ENCODE measurements at places on chromosomes 2 and 18. TPM values are rescaled to one million over a fixed set of nuclear protein-coding genes. Genes with fewer than 3 reads are reported as not detected.

Gene KLHL30
- 0.72 TPM for total RNA-seq

Gene CD8B2
- not detected for total RNA-seq

Gene PPP1R1C
- total RNA-seq = 0.35 TPM

DNA sequence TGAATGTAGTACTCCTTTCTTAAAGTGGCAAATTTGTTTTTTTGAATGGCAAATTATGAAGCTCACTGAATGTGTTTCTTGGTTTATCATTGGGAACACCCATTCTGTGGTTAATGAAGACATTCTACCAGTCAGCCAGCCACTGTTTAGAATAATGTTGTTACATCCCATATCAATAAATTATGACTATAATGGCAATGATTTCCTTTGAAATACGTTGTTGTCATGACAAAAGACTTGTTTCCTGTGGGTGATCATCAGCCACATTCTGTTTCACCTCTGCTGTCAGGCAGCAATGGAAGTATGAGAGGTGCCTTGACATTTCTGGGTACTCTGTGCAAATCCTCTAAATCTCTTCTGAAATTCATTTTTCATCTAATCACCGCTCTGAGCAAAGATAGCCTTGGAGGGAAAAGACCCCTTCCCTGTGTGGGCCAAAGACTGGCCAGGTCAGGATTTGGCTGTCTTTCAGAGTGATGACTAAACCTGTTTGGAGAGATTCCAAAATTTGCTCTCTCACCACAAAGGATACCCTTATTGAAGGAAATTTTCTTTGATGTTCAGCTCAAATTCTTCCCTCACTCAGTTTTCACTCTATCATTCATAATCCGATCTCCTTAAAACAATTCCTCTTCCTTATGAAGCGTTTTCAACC, 869.2 kb downstream of the BCL11A start:
- peak; percentile 1 for DNase-seq

DNA sequence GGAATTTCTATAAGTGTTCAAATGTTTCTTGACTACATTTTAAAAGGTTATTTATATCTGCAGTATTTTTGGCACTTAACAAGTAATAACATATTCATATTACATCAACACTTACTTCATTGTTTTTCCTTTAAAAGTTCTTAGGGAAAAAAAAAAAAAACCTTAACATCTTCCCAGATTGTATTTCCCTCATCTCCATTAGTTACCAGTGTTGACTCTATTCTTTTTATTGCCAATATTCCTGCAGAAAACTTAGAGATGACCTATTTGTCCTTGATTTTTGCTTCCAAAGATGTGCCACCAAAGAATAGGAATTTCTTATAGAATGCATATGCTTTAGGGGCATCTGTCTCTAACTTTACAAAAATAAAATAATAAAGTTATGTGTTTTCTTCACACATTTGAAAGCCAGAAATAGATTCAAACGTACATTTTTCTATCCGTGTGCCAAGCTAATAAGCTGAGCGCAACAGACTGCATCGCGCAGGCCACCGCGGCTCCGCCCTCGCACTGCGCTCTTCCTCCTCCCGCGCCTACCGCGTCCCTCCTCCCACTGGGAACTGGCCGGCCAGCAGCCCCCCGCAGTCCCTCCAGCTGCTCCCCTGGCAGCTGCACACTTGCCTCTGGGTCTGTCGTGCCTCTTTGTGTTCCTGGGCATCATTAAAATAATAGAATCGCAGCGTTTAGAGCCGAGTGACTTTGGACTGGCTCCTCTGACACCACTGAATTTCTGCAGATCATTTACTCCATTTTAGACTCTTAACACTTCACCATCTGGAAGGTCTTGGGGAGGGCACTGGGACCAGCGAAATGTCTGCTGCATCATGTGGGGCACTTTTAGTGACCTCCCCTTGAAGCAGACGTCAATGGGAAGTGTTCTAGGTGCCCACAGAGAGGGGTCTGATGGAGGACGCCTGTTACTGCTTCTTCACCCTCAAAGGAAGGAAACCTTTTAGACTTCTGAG, 21.2 kb upstream of the NAB1 start:
- no peak for DNase-seq

DNA sequence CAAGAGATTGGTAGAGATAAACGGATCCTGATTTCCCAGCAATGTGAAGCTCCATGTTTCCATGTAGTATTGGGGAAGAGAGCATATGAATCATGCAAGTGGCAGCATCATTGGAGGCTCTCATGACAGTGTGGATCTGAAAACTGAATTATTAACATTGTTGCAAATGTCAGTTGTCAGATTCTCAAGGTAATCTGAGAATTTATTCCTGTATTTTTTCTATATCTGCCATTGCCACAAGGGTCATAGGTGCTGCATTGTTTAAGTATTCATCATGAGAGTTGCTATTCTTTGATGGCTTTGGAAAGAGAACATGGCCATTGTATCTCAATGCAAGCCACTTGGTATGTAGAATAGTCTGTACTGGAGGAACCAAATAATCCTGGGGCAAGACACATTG, 1217.0 kb upstream of the ZEB2 start:
- no peak for DNase-seq

DNA sequence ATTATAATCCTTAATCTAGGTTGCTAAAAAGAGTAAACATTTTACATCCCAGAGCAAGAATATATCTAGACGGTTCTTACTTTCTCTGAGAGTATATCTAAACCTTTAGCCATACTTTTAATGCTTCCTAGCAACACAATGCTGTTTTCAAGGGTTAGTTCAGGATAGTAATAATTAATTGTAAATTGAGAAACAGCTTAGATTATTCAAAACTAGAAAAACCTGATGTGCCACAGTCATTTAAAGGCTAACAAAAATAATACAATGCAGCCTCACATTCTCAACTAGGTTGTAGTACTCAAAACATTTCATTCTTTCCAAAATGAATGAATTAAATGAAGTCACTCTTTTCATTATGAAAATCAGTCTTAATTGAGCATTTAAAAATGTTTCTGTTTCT, 103.2 kb upstream of the OTX1 start:
- no peak for DNase-seq

- no peak for DNase-seq
Measured at GRCh38 chr18:50706199-50706598, 113.6 kb downstream of the MRO start.

GRCh38 chr2:110980339-110981062, 140.2 kb upstream of the BCL2L11 start:
- DNase-seq = no peak

Measured in epithelial cell of proximal tubule (primary cell).